ENCODE measurements at places on chromosomes 4 and X. TPM values are rescaled to one million over a fixed set of nuclear protein-coding genes. Genes with fewer than 3 reads are reported as not detected.

The MAB21L2 gene
- 1.5 TPM for total RNA-seq

The TCEAL7 gene
- 74.0 TPM for total RNA-seq

The MAGEC1 gene
- not detected for total RNA-seq

The GSPT2 gene
- total RNA-seq: 11.6 TPM

The PRDX4 gene
- 206 TPM for total RNA-seq

The BCAP31 gene
- 68.6 TPM for total RNA-seq

The UCHL1 gene
- total RNA-seq: 37.2 TPM

The TMEM156 gene
- 0.74 TPM for total RNA-seq

The TRPC5OS gene
- not detected for total RNA-seq

The GPR34 gene
- 27.5 TPM for total RNA-seq

The OPHN1 gene
- total RNA-seq: 19.6 TPM

The ERCC6L gene
- total RNA-seq: 3.8 TPM

The MND1 gene
- 9.6 TPM for total RNA-seq

The SSX1 gene
- not detected for total RNA-seq

The NAP1L3 gene
- total RNA-seq: 25.2 TPM

The ALPK1 gene
- total RNA-seq: 34.0 TPM

The TMEM255A gene
- total RNA-seq: 1.3 TPM

The SPARCL1 gene
- 783 TPM for total RNA-seq

The UGT8 gene
- total RNA-seq: 2.0 TPM

The SOX3 gene
- not detected for total RNA-seq
